Non-pigmented ciliary epithelial cell (primary cell): ENCODE measurements at places on chromosomes 3 and 15.

DNA sequence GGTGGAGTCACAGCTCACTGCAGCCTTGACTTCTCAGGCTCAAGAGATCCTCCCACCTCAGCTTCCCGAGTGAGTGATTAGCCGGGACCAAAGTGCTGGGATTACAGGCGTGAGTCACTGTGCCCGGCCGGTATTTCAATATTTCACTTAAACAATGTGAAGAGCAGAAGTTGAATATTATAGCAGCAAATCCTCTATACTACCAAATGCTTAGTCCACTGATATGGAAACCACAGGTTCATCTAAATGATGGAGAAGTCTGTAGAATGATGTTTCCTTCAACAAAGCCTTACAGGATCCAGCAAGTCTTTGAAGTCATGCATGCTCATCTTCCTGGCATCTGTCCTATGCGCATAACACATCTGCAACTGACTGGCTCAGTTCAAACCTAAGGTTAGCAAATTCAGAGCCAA is 20.3 kb upstream of the UACA start:
- DNase-seq = no peak

DNA sequence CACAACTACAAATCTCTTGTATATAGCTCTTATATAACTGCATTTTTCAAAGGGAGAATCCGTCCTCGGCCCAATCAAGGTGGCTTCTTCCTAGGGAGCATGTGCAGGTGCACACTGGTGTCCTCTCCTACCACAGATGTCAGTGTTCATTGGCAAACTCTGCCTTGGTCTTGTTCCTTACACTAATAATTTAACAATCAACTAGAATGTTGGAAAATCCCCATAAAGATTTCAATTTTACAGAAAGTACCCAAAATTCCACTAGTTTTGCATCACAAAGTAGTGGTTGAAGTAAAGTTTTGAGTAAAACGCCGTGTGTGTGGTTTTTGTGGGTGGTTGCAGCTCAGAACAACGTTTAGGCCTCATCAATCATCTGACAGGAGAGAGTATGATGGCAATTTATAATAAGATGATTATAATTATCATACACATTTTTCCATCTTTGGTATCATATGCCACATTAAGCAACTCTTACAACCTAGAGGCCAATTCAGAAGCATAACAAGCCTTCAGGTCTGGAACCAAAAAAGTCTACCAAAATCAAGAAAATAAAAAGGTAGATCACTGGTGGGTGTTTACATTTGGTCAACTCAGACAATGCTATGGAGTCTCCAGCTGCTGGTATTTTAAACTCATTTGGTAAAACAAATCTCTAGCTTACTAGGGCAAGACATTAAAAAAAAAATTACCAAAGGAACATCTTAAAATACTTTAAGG is 128.9 kb upstream of the BHLHE40 start:
- DNase-seq = no peak

DNA sequence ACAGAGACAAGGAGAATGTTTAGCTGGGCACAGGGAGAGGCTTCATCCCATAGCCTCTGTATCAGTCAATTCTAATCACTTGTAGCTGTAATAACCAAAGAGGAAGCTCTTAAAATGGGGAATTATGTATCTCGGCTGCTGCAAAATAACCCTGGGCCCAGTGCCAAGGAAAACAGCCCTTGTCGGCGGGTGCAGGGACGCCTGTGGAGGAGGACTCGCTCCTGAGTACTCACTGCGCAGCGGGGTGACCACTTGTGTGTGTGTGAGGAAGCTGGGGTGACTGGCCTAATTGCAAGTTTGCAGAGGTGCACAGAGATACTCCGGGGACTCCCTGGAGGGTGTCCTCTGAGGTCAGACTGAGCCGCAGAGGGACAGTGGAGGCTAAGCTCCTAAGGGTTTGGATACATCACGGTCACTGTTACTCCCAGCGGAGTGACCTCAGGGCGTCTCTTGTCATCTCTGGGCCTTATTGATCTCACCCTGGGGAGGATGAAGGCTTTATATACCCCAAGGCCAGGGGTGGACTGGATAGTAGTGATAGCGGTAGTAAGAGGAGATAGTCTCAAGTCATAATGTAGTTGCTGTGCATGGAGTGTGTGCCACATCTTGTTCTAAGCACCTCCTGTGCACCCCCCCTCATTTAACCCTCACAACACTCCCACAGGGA is 37.2 kb downstream of the SLC6A6 start:
- DNase-seq = peak; percentile 41

DNA sequence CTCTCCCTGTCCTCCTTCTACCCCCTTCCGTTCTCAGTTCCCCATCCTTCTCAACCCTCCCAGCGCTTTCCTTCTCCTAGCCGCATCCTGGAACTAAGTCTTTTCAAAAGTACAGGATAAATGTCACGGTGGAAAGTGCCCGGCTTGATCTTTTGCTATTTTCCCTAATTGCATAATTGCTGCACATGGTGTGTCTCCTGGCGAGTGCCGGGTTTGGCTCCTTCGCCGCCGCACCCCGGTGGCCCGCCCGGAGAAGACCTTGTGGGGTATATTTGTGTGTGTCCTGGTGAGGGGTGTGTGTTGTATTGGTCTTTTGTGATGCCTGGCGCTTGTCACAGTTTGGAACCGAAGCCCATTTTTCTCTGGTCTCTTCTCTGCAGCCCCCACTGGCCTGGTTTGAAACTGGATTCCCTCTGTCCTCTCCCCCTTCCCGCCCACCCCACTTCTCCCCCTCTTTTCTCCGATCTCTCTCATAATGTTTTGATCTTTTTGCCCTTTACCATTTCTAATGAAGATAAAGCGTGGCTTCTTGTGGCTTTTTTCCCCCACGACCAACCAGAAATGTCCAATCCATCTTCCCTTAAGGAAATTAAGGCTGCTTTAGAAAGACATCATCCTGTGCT is 692 bp downstream of the UBE2E2 start:
- no peak for DNase-seq

- DNase-seq = no peak
Measured at GRCh38 chr3:117485841-117486240, 776.3 kb downstream of the TUSC7 start.

DNA sequence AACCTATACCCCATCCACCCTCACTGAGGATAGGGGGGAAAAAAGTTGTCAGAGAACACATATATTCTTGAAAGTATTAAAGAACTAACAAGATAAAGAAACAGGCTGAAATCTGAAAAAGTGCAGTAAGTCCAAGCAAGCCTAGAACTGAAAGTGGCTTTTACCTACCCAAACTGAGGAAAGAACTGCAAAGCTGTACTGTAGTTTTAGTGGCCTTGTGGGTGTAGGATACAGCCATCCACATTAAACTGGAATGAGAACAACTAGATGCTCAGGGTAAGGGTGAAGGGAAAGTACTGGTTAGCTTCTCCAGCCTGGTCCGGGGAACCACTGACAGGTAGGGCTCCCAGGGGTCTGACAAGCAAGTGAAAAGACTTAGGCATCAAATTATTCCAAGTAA is 10.1 kb downstream of the UBP1 start:
- DNase-seq = no peak

- DNase-seq = no peak
Measured at GRCh38 chr3:16864610-16865313, 20.0 kb upstream of the PLCL2 start.

GRCh38 chr3:141402476-141403171 is 34.3 kb downstream of the ZBTB38 start:
- DNase-seq = no peak
